Stimulated activated memory B cell treated with anti-CD40 and anti-IgM and Interleukin-4, amounts not matched to agents 10 μg/mL and 1 μg/mL and 100 μg/mL, for 72 hours (primary cell): ENCODE measurements at places on chromosomes 7 and 10.

DNA sequence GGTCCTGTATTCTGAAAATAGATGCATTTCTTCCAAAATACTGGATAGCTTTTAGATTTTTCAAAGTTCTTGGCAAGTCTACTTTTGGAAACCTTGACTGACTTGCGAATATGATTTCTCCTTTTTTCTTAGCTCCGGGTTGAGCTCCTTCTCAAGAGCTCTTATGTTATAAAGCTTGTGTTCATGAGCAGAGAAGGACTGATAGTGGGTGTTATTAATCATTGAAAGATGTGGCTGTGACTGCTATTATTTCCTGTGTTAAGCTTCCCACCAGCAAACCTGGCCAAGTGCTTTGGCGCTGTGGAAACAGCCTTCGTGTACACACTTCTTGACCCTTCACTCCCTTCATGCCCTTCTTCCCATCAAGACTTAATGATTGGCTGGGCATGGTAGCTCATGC lies 98.2 kb downstream of the KIAA1217 start:
- no peak for ATAC-seq

GRCh38 chr10:1451362-1451888 lies 285.9 kb downstream of the ADARB2 start:
- ATAC-seq = no peak

GRCh38 chr10:103546401-103546800 lies 52.9 kb downstream of the NEURL1 start:
- no peak for ATAC-seq

- ATAC-seq = no peak
These were observed 110.1 kb upstream of the INSYN2A start for GRCh38 chr10:127306479-127306878.
